Fibroblast of skin of right quadriceps (primary cell): ENCODE measurements at places on chromosomes 13 and 19.

GRCh38 chr19:30144242-30144758, 202.3 kb downstream of the URI1 start:
- no peak for DNase-seq

DNA sequence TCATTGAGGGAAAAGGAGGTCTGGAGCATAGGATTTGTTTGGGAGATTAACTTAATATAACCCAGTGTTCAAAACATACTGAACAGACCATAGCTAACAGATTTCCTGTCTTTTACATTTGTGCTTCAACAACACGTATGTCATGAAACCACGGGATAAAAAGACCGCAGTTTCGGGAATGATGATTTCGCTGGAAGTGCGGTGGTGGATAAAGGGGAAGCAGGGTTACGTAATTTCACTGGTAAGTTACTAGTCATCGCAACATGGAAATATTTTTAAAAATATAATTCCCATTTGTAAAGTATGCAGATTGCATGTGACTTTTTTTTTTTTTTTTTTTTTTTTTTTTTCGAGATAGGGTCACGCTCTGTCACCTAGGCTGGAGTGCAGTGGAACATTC, 237.4 kb downstream of the LMO7 start:
- no peak for DNase-seq

GRCh38 chr13:100275746-100276145, 186.9 kb downstream of the PCCA start:
- no peak for DNase-seq

DNA sequence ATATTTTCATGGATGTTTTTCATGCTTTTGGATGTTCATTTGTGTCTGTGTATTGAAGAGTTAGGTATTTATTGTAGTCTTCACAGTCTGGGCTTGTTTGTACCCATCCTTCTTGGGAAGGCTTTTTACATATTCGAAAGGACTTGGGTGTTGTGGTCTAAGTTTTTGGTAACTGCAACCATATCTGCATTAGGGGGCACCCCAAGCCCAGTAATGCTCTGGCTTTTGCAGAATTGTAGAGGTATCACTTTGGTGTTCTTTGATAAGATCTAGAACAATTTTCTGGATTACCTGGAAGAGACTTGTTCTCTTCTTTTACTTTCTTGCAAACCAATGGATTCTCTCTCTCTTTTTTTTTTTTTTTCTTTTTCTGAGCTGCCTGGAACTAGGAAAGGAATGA, 581.3 kb downstream of the DACH1 start:
- DNase-seq: no peak

DNA sequence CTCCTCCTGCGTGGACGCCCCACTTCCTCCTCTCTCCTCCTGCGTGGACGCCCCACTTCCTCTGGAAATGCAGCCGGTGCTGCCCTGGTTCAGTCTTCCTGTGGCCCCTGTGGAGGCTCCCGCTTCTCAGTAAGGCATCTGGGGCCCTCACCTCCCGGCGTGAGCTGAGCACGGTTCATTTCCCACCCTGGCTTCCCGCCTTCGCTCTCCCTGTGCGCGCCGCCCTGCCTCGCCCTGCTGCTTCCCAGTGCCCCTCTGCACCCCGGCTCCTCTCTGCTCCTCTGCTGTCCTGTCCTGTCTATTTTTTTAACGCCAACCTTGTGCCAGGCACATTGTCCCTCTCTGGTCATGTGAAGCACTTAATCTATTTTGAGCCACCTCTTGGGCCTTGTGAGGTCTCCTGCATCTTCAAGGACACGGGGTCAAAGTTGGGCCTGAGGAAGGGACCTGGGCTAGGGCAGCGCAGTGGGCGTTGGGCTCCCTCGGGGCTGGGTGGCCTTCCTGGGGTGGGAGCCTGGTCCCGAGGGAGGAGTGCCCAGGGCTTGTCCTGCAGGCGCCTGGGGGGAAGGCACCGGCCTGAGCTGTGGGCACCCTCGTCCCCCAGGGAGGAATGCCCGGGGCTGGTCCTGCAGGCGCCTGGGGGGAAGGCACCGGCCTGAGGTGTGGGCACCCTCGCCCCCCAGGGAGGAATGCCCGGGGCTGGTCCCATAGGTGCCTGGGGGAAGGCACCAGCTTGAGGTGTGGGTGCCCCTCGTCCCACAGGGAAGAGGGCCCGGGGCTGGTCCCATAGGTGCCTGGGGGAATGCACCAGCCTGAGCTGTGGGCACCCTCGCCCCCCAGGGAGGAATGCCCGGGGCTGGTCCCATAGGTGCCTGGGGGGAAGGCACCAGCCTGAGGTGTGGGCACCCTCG, 13.0 kb downstream of the HCN2 start:
- DNase-seq: no peak

DNA sequence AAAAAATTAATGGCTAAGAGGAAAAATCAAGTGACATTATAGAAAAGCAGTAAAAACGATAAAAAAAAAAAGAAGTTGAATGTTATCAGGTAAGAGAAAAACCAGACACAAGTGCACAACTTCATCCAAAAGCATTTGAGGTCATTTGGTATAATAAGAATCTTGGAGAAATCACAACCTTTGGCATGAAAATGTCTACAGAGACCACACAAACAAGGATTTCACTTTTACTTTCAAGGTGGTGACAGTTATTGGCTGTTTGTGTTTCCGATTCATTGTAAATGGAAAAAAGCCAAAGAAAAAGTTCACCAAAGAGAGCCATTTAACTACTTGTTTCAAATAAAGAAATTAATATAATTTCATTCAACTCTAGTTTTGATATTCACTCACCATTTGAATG, 1193.5 kb downstream of the PCDH9 start:
- DNase-seq: no peak

- no peak for DNase-seq
Observed at GRCh38 chr19:14763497-14764145, 14.7 kb downstream of the ADGRE2 start.

GRCh38 chr13:35565273-35565672, 88.8 kb upstream of the MAB21L1 start:
- no peak for DNase-seq

DNA sequence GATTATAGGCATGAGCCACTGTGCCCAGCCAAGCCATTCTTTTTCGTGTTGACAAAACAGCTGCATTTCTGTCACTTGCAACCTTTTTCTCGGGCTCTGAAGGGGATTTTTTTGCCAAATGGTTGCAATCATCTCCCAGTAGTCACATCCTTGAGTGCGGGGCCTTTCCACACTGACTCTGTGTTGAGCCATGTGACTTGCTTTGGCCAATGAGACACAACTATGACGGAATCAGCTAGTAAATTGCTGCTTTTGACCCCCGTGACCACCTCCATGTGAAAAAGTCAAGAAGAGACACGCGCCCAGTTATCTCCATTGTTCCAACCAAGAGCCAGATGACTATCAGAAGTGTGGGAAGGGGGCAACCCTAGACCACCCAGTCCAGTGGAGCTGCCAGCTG, 18.3 kb downstream of the NPHS1 start:
- no peak for DNase-seq

- DNase-seq: no peak
Observed at GRCh38 chr19:55259540-55260210, 858 bp upstream of the PPP6R1 start.

- DNase-seq: peak; percentile 52
Observed at GRCh38 chr13:97573011-97573410, 139.0 kb downstream of the RAP2A start.
